ENCODE measurements at places on chromosomes 5 and 9.

GRCh38 chr5:22947921-22948320 lies 94.8 kb upstream of the CDH12 start:
- DNase-seq, result no peak

DNA sequence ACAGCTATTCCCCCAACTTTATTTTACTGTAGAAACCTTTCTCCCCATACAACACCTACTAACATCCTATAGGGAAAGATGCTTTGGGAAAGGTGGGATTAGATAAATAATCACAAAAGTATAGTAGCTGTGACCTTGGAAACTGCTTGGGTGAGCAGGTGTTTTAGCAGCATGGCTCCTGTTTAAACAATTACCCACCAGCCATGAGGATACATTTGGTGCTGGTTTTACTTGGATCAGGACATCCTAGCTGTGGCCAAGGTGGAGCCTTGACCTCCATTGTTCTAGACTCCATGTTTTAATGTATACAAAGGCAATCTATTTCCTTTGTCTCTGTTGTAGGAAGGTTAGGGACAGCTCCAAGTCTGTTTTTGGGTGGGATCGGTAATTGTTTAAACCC lies 56.8 kb upstream of the ALDH1B1 start:
- DNase-seq, result no peak

DNA sequence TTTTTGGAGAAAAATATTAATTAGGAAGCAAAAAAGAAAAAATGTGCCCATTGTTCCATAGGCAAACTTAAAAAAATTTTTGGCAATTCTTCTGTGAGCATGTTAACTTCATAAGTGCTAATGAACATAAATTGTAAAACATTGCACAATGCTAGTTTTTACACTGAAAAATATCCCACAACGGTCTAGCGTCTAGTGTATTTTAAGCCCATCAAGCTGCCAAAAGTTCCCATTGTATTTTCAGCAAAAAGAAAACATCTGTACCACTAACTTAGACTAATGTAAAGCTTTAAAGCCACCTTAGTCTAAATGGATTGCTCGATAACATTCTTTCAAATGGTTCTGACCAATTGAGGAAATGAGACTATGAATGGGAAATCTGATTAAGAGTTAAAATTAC lies 2.8 kb downstream of the NR6A1 start:
- DNase-seq, result no peak

DNA sequence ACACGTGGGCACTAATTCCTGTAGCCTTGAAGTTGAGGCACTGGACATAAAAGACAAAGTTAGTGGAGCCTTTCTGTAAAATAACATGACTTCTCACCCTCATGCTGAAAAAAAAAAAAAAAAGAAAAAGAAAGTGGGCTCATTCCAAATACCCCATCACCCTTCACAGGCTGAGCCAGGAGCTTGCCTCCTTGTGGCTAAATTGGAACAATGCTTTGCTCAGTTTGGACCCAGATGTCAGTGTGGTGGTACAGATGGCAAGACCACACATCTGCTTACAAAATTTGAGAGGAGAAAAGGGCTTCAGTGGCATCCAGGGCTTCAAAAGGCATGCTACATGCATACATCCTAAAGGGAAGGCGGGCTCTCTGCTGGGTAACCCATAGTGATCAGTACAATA lies 342.8 kb downstream of the EBF1 start:
- DNase-seq, result no peak

DNA sequence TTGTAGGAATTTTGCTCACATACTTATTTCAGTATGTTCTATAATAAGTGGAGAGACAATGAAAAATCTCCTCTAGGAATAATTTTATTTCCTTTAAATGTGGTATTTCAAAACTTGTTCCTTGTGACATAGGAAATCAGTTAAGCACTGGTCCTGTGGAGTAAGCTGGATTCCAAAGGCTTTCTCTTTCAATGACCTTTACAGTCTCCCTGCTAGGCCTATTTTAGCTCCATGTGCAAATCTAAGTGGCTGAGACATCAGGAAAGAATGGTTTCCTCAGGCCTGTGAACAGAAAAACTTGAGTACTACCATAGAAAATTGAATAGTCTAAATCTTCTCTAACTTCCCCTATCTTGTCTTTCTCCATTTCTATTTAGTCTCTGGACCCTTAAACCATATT lies 514.2 kb upstream of the TLE4 start:
- no peak for DNase-seq

DNA sequence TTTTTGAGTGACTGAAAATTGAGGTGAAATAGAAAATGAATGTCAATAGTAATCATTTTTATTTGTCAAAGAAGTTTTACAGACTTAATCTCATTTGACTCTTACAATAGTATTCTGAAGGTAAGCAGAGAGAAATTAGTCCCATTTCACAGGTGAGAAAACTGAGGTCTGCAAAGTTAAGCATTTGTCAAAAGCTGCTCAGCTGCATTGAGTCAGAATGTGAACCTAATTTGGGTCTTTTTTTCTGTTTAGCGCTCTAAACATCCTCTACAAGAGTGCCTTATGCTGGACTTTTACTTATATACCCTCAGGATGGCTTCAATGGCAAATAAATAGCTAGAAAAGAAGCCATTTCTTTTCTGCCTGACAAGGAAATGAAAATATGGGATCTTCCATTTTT lies 135.7 kb downstream of the RASGRF2 start:
- no peak for DNase-seq

DNA sequence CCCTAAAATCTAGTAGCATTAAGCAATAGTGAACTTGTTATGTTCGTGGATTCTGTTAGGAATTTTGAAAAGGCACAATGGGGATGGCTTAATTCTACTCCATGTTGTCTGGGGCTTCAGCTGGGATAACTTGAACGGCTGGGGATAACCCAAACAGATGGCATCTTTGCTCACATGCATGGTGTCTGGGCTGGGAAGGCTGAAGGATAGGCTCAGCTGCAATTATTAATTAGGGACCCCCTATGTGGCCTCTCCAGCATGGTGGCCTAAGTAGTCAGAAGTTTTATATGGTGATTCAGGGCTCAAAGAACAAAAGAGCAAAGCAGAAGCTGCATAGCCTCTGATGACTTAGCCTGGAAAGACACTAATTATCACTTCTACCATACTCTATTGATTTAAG lies 551.1 kb downstream of the PSAT1 start:
- DNase-seq, result no peak

GRCh38 chr9:77680581-77680980 lies 32.5 kb upstream of the GNA14 start:
- no peak for DNase-seq

Measured in activated gamma-delta T cell treated with anti-CD3 and anti-CD28 coated beads, Interleukin-2, amount 50 U/mL, for 16 hours (primary cell).